ENCODE measurements at places on chromosomes 16 and 17. TPM values are rescaled to one million over a fixed set of nuclear protein-coding genes. Genes with fewer than 3 reads are reported as not detected.

The TPPP3 gene
- total RNA-seq: 67.0 TPM

GRCh38 chr17:951325-952132 is 28.0 kb downstream of the NXN start:
- DNase-seq: peak; percentile 90

- DNase-seq: no peak
Observed at GRCh38 chr17:55291114-55291507, 26.4 kb downstream of the HLF start.

The CDK5R1 gene
- total RNA-seq: 39.6 TPM

GRCh38 chr16:57629516-57630406 is 1.3 kb downstream of the ADGRG1 start:
- no peak for DNase-seq

GRCh38 chr17:65417406-65418221 is 143.8 kb downstream of the AXIN2 start:
- no peak for DNase-seq

DNA sequence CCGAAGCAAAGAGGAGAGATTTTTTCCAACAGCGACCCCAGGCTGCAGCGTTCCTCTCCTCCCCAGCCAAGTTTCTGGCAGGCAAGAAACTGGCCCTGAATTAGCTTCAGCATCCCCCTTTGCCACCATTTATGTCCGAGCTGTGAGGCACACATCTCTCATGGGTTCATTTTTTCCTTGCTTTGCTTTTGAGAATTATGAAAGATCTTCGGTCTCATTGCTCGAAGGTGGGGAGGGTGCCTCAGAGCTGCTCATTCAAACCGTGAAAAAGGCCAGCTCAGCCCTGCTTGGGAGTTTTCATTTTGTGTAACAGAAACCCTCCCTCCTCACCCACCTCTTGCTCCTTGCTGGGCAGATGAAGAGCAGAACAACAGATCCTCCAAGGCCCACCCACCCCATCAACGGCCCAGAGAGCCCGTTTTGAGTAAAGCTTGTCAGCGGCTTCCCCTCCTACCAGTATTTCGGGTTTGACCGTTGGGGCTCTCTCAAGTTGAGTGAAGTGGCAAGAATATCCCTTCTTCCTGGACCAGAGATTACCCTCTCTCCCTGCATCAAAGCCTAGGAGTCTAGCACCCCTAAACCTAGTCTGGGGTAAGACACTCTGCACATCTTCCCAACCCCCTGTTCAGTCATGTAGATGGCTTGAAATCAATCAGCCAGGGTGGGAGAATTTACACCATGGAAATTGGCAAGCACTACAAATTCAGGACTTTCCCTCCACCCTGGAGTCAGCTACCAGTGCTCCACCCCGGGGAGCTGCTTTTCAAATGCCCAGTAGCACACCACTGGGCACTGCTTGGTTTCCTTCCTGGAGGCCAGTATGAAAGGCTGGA is 1.8 kb downstream of the CCR7 start:
- DNase-seq: no peak

The NPIPB6 gene
- total RNA-seq: 1.1 TPM

The TM4SF5 gene
- not detected for total RNA-seq

The KRT9 gene
- not detected for total RNA-seq

- DNase-seq: peak; percentile 33
Observed at GRCh38 chr17:63549289-63549945, 860 bp upstream of the DCAF7 start.

The SLC12A3 gene
- not detected for total RNA-seq

DNA sequence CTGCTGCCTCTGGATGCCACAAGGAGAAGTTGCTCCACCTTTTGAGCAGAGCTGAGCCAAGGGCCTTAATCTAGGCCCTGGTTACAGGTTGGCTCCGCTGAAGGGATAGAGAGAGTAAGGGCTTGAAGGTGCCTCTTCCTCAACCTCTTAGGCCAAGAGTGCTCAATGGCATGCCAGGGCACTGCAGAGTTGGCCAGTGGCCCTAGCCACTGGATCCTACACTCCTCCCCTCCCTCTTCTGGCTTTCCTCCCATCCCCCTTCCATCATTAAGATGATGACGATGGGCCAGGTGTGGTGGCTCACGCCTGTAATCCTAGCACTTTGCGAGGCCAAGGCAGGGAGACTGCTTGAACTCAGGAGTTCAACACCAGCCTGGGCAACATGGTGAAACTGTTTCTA is 50.5 kb downstream of the MYO18A start:
- DNase-seq: no peak
